SK-N-DZ (cell line): ENCODE measurements at places on chromosomes 2 and 18.

DNA sequence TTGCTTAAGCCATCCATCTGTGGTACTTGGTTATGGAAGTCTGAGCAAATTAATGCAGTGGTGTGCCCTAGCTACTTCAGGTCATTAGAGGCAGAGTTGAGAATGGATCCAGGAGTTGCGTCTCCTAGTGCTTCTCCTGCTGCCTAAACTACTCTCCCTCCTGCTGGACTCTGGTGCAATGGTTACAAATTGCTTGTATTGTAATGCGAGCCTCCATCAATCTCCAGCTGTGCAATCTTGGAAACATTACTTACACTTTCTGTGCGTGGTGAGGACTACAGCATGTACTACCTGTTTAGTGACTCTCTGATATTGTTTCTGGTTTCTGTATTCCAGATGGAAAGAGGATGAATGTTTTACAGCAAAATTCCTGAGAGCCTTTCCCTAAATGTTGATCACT lies 119.0 kb upstream of the CYRIA start:
- no peak for DNase-seq

GRCh38 chr2:175034716-175035115 lies 29.5 kb upstream of the CHN1 start:
- no peak for DNase-seq

- DNase-seq = peak; percentile 98
Measured at GRCh38 chr2:16134436-16135165, 194.3 kb downstream of the MYCN start.

GRCh38 chr2:152588998-152589397 lies 128.3 kb downstream of the PRPF40A start:
- peak; percentile 9 for DNase-seq

- no peak for DNase-seq
Measured at GRCh38 chr18:5584746-5585417, 41.1 kb upstream of the EPB41L3 start.

DNA sequence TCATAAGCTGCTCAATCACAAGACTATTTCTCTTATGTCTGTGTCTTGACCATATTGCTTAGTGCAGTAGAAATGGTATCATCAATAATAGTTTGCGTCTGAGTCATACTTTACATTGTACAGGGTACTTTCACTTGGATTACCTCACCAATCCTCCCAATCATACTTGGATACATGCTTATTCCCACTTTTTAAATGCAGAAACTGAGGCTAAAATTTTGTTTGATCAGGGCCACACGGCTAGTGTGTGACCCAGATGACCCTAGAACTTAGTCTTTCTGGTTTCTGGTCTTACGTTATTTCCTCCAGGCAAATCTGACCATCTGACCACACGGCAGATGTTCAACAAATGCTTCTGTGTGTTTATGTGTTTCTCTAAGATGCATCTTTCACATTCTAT lies 23.8 kb upstream of the CCL20 start:
- no peak for DNase-seq

DNA sequence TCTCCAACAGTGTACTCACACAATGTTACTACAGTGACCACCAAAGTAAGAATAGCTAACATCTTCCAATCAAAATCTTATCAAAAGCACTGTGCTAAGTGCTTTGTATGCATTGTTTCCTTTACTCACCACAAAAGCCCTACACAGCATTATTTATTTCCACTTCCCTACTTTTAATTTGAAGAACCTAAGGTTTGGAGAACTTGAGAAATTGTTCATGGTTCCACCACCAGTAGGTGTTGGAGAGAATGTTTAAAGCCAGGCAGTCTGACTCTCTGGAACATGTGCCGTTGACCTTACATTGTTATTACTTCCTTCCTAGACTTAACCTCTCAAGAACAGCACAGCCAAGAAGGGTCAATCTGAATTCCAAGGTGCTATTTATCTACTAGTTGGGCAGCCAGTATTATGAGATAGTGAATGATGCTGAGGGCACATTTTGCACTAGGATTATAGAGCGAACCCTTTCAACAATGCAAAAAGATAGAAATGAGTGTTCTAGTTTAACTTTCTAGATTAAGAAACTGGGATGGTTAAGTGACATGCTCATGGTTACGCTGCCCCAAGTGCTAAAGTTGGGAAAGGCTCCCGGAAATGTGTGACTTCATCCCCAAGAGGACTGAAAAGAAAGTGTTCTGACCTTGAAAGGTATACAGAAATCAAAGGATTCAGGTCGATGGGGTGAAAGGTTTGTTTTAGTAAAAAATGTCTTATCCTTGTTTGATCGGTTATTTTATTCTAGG lies 55.2 kb upstream of the FAM136A start:
- no peak for DNase-seq

GRCh38 chr18:40019797-40020392 lies 1935.1 kb upstream of the PIK3C3 start:
- no peak for DNase-seq

GRCh38 chr2:26567534-26567933 lies 73.6 kb downstream of the CIB4 start:
- DNase-seq = no peak

- DNase-seq = no peak
Measured at GRCh38 chr2:207928079-207928478, 97.2 kb downstream of the PLEKHM3 start.

- DNase-seq = no peak
Measured at GRCh38 chr2:100137318-100137717, 5.1 kb downstream of the AFF3 start.

GRCh38 chr2:106147159-106147558 lies 46.9 kb downstream of the UXS1 start:
- DNase-seq = no peak

DNA sequence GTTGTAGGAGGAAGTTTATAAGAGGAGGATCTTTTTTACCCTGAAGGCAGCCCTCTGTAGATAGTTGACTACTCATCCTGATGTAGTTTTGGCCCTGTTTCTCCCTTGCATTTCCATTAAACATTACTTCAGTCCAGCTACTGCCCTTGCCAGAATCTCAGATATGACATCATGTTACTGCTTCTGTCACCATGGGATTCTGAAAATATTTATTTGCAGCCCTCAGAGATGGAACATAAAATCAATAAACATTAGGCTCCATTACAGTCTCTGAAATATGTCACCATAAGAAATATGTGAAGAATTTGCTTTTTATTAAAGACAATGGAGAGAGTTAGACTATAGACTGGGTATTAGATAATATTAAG lies 68.7 kb upstream of the STK39 start:
- DNase-seq = no peak

DNA sequence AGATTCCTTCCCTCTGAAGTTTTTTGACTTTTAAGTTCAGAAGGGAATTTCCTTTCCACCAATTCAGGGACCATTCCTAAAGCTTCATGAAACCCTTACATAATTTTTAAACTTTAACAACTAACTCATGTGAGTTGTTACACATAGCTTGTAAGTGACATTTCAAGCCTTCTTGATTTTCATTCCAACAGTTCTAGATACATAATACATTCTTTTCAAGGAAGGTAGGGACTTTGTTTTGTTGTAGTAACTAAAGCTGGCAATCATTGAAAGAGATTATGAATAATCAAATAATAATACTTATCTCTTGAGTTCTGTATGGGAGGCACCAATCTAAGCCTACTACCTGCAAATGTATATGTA lies 45.4 kb downstream of the SETBP1 start:
- DNase-seq = no peak

DNA sequence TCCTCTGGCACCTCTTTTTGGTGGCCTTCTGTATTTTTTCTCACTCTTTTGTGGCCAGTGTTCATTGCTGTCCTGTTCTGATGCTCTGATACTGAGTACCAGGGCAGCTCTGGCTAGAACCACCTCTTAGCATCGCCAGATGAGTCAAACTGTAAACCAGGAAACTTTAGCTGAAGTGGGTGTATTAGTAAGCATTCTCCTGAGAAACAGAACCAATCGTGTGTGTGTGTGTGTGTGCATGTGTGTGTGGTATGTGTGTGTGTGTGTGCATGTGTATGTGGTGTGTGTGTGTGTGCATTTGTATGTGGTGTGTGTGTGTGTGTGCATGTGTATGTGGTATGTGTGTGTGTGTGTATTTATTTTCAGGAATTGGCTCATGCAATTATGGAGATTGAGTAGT lies 166.3 kb upstream of the SKOR2 start:
- no peak for DNase-seq

DNA sequence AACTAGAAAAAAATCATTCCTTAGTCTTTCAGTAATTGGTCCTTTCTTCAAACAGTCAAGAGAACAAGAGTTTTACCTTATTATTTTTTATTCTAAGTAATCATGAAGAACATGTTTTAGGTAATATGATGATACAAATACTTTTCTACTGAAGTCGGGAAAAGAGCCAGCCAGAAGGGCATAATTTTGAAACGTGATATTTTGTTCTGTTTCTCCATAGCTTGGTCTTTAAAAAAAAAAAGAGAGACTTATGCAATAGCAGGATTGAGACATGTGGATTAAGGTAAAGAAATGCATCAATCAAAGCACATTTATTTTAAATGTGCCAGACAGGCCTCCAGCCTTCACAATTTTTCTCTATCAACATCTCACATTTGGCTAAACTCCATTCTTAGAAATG lies 1016.8 kb downstream of the CNTNAP5 start:
- no peak for DNase-seq

GRCh38 chr2:38123911-38124310 lies 48.0 kb upstream of the CYP1B1 start:
- no peak for DNase-seq

GRCh38 chr2:157572725-157573124 lies 55.9 kb downstream of the ACVR1C start:
- no peak for DNase-seq

GRCh38 chr2:68435615-68436014 lies 31.5 kb downstream of the FBXO48 start:
- DNase-seq = no peak

DNA sequence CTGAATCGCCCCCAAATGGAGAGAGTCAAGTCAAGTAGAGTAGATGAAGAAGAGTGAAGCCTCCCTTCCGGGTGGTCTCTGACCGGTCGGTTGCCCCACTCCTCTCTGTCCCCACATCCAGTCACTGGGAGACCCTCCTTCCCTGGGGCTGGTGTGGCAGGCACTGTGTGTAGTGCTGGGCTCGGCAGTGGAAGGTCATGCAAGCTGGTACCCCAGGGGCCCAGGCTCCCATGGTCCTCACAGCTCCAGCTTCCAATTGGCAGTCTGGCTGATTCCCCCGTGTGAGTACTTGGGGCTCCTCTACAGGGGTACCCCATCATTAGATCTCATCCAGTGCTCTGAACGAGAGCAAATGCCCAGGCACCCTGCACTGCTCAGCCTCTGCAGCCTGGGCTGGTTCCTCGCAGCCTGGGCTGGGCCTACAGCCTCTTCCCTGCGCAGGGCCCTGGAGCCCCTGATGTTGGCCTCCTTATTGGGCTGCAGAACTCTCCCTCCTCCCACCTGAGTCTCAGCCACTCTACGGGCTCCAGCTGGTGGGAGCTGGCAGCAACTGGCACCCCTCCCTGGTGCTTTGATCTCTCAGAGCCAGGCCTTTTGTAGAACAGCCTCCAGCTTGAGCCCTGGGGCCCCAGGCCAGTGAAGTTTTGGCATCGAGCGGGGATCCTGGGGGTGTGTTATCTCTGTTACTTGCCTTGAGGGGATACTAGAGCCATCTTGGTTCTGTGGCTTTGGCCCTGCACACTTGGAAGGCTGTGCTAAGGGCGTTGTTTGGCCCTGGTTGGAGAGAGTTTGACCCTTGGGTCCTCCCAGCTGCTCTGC lies 187.8 kb upstream of the HDAC4 start:
- no peak for DNase-seq

- DNase-seq = no peak
Measured at GRCh38 chr2:164655336-164655735, 34.1 kb upstream of the GRB14 start.

DNA sequence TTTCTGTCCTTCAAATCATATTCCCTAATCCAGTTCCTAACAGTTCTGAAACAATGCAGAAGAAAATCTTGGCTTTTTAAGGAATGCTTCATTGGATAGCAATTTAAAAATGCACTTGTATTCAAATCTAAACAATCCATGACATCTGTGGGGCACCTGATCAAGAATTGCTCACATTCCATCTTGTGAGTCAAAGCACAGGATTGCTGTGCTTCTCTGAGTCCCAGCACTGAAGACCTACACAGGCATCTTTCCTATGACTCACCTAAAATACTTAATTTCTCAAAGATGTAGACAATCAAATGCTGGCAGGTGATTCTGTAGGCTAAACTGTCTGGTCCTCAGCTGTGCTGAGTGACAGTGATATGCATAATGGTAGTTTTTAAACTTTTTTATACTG lies 10.1 kb upstream of the ATP8B1 start:
- no peak for DNase-seq

GRCh38 chr2:30865892-30866681 lies 58.8 kb upstream of the CAPN13 start:
- no peak for DNase-seq

- no peak for DNase-seq
Measured at GRCh38 chr2:170932948-170933347, 3.9 kb downstream of the GORASP2 start.

GRCh38 chr18:25123438-25124232 lies 228.3 kb downstream of the ZNF521 start:
- DNase-seq = no peak

DNA sequence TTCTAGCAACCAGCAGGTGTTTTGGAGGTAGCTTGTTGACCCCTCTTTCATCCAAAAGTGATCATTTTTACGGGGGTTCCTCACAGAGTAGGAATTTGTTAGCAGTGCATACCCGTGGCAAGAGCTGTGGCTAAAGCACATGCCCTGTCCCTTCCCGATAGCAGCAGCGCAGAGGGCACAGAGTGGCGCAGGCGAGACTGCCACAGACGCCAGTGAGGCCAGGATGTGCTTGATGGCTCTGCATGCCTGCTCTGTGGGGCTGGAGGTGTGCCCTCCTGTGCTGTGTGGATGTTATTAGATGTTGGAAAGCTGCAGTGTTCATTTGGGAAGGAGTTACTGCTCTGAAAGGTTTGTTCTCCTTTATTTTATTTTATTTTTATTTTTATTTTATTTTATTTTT lies 153.6 kb downstream of the FAM210A start:
- DNase-seq = no peak

DNA sequence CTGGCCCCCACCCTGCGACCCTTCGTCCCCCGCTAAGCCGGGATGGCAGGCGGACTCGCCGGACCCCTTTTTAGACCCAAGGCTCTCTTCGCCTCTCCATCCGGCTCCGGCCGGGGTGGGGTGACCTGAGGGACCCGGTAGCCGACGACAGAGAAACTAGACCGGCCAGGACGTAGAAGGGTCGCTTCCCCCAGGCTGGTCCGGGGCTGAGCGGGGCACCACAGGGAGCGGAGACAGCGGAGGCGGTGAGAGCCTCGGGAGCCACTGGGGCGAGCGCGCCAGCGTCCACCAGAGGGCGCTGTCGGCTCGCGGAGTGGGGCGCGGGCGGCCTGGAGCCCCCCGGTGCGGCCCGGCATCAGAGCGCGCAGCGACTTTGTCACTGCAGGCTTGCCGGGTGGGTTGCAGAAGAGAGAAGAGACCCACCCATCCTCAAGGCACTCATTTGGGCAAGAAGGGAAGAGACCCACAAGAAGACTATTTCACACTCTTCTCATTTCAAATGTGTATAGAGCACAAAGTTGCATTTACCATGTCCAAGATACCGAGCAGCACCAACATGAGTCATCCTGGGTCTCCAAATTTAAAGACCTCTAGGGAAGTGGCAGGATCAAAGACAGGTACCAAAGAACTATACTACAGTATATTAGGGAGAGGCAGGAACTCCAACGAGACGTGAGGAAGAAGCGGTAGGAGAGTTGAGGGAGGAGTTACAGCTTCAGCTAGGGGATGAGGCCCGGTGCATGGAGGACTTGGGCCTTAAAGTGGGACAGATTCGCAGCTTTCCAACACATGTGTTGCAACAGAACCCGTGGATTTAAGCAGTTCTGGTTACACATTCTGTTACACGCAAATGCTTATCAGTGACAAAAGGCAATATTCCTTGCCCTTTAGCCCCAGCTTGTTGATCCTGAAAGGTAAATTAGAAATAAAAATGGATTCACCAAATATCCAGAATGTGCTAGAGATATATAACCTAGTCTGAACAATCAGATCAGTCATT lies 7.6 kb upstream of the PRKCE start:
- DNase-seq = peak; percentile 74
